ENCODE measurements at places on chromosomes 6 and 20. TPM values are rescaled to one million over a fixed set of nuclear protein-coding genes. Genes with fewer than 3 reads are reported as not detected.

DNA sequence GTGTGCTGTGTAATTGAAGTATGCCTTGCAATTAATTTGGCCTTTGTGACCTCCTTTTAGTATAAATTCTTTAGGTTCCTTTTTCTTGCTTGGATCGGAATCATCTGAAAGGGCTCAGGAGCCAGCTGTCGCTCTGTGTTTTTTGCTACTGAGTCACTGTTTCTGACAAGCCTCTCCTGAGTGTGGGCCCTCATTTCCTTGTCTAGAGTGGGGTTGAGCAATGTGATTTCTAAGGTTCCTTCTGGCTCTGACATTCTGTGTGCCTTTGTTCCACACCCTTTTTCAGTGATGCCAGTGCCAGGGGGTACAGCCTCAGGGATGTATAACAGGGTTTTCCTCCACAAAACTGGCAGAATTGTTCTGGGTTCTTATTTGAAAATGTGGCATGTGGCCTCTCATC, 26.5 kb downstream of the DAAM2 start:
- DNase-seq, result no peak

- DNase-seq, result peak; percentile 76
Observed at GRCh38 chr6:26158076-26158580, 70.9 kb downstream of the HFE start.

DNA sequence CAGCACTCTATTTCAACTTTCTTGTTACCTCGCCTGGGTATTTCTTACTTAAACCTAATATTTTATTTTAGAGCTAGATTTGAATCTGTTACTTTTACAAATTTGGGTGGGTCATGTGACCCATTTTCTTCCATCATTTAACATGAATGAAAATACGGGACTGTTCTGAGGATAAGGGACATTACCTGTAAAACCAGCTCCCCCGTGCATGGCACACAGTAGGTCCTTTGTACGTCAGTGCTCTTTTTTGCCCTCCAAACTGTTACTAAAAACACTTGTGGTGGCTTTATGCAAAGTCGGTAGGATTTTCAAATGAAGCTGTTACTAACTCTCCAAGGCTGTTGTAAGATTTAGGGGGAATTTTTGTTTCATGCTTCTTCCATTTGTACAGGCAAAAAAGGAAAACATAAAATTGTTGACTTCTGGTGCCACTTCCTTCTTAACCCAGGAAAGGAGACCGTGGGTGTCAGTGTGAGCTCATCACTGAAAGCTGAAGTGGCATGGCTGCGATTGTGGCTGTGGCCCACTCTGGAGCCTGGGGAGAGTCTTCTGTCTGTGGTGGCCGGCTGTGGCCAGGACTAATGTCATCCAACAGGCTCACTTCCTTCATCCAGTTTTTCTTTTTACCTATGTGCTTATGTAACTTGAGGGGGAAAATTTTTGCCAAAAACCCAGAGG, 40.2 kb upstream of the PXDC1 start:
- DNase-seq, result no peak

Gene WFDC12
- not detected for total RNA-seq

GRCh38 chr20:46179862-46180261, 61.7 kb downstream of the CD40 start:
- DNase-seq, result peak; percentile 28

- no peak for DNase-seq
Observed at GRCh38 chr6:113684382-113684901, 172.7 kb upstream of the MARCKS start.
